NCI-H2029 (cell line): ENCODE measurements at places on chromosomes 7 and 10.

GRCh38 chr10:113385021-113385999 is 167.5 kb upstream of the HABP2 start:
- DNase-seq: peak; percentile 24

GRCh38 chr7:82897500-82897899 is 265.2 kb downstream of the PCLO start:
- no peak for DNase-seq

DNA sequence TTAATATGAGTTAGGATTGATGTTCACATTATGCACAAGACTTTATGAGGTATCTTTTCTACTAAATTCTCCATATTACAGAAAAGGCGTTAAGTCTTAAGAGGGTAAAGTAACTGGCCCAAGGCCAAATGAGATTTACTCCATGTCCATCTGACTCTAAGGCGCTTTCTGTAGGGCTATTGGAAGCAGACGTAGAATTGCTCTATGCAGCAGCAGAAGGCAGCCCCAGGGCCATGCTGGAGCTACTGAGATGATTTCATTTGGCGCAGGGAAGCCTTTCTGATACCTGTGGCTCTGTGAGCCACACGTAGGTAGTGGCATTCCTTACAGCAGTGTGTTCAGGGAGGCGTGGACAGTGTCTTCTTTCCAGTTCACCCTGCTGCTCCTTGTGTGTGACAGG is 133.1 kb downstream of the SH2D4B start:
- no peak for DNase-seq

DNA sequence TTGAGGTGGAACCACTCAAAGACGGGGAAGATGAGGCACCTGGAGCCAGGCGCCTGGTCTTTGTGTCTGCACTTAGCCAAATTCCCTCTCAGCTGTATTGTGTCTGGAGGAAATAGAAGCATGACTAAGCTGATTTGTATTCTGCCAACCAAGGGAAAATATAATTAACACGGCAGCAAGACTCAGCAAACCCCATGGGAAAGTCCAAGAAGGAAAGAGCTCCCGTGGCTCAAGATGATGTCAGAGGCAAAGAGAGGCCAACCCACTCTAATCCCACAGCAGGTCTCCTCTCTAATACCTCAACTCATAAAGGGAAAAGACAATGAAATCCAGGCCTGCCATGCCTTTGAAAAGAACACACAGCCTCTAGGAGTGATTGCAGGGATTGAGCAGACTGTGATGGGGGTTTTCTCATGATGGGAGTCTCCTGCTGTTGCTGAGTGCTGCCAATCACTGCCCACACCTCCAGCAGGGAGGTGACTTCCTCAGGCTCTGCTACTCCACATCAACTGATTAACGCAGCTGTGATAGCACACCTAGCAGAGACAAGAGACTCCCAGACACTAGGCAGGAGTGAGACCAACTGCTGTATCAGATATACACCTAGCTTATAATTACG is 255.5 kb upstream of the C7orf33 start:
- DNase-seq: peak; percentile 49

GRCh38 chr7:116786791-116787443 is 75.5 kb upstream of the CAPZA2 start:
- DNase-seq: no peak

DNA sequence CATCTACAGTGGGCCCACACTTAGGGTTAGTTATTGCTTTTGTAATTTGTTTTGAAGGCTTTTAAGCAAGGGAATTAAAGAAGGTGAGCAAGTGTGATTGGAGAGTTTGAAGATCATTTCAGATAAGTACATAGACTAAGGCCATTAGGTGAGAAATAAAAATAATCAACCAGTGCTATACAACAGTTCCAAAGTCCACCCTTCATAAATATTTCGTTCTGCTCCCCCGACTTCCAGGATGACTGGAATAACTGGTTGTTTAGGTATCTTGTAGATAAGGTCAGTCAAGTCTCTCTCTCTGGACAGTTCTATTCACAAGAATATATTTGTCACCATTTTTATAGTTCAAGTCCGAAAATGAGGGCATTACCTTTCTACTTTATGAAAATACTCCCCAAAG is 98.0 kb upstream of the MBL2 start:
- DNase-seq: no peak

GRCh38 chr10:33055625-33056024 is 97.6 kb upstream of the ITGB1 start:
- no peak for DNase-seq

DNA sequence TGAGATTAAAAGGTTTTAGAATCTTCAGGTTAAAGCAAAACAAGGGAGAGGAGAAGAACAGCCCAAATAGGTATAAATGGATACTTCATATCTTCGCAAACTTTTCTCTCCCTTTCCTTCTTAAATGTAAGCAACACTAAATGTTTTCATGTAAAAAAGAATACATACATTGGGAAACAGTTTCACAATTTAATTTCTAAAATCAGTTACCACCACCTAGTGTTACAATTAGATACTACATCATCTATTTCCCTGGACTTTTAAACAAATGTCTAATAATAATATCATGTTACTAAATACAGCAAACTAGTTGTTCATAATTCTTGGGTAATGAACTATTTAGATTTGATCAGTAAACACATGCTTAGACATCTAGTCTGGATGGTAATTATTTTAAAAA is 35.8 kb downstream of the MINDY3 start:
- no peak for DNase-seq

- DNase-seq: no peak
These were observed 12.9 kb upstream of the SORBS1 start for GRCh38 chr10:95573964-95574604.

GRCh38 chr10:30803892-30804322 is 174.4 kb upstream of the LYZL2 start:
- no peak for DNase-seq

DNA sequence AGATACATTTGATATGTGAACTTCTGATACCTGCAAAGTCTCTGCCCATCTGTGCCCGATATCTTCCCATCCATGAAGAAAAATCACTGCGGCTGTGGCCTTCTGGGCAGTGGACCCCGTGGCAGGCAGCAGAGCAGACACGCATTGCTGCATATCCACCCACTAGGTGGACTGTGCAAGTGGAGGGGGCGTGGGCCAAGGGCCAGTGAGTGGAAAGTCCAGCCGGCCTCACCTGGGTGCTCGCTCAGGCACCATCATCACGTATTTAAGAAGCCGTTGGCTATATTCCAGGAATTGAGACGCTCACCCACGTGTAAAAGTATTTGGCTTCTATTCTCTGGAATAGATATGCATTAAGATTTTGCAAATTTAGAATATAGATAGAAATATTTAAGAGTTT is 30.8 kb upstream of the SLC13A1 start:
- no peak for DNase-seq

DNA sequence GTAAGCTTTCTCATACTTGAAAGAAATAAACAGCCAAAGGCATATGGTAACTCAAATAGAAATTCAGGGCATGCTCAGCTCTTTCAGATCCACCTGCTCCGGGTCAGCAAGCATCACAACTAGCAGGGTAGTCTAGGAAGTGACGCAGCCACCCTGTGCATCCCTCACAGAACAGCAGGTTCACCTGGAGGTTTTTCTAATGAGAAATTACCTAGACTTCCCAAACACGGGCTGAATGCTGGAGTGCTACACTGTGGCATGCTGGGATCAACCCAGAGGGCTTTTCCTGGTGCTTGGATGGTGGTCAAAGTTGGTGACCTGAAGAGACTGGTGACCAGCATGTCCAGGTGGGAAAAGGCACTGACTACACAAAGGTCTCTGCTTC is 66.8 kb upstream of the DNAJB6 start:
- no peak for DNase-seq

DNA sequence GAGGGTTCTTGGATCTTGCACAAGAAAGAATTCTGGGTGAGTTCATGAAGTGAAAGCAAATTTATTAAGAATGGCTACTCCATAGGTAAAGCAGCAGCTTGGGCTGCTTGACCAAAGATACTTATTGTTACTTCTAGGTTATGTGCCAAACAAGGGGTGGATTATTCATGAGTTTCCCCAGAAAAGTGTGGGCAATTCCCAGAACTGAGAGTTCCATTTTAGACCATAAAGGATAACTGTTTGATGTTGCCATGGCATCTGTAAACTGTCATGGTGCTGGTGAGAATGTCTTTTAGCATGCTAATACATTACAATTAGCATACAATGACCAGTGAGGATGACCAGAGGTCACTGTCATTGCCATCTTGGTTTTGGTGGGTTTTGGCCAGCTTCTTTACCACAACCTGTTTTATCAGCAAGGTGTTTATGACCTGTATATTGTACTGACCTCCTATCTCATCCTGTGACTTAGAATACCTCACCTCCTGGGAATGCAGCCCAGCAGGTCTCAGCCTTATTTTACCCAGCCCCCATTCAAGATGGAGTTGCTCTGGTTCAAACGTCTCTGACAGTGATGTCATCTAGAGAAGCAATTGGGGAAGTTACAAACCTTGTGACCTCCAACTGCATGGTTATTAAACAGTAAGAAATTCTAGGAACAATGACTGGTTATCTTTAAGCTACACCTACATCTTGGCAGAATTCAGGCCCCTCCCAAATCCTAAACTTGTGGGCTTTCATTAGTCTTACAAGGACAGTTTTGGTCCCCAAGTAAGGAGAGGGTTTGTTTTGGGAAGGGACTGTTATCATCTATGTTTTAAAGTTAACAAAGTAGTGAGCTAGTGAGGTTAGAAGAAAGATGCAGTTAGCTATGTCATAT is 48.0 kb upstream of the INHBA start:
- no peak for DNase-seq

DNA sequence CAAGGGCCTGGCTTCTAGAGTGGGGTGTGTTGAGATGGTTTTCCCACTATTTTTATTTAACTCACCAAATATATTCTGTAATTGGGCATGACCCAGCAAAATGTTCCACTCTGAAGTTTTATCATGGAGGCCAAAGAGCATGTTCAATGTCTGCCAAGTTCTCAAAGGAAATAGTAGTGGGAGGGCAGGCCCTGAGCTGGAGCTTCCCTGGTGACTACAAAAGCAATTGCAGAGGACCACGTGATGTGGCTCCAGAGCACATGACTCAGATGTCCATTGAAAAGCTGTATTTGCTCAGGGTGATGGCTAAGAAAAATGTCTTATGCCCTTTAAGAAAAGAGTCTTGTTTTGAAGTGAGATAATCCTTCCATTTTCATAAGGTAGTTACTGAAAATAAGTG is 1024.8 kb downstream of the LRMDA start:
- no peak for DNase-seq

DNA sequence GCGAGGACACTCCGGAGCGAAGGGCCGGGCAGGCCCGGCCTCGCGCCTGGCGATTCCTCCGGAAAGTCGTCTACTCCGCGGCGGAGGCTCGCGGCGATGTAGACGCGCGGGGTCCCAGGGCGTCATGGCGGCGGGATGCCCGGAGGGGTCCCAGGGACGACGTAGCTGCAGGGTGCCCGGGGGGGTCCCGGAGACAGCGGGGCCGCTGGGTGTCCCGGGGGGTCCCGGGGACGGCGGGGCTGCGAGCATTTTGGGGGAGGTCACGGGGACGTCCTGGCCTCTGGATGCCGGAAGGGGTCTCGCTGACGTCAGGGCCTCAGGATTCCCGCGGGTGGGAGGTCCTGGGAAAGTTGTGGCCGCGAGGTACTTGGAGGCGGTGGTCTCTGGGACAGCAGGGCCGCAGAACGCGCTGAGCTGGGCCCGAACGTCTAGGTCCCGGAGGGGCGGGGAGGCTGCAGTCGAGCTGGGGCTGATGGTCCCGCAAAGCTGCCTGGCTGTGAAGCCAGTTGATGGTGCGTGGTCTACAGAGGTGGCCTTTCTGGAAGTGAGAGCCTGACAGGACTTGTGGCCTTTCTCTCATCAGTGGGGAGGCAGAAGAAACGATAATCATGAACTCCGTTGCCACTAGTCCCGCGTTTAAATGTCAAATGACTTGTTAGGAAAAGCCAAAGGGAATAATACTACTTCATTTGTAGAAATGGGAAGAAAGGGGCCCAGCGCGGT is 637 bp downstream of the HSPA14 start:
- DNase-seq: no peak

DNA sequence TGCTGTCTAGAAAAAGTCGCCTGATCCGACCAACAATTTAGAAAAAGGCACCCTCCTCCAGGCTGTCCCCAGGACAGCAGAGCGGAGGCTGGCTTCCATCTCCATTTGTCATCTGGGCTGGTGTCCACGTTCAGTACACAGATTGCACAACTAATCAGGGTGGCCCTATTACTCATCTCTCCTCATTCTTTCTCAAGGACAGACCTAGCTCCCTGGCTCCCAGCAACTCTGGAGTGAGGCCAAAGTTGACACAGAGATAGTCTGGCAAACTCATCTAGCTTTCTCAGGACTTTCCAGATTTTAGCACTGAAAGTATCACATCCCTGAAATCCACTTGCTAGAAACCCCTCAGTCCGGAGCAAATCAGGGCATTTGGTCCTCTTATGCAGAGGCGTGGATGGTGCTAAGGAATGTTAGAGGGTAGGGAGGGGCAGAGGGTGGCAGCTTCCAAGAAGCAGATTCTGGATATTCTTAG is 75.1 kb downstream of the DNAH11 start:
- DNase-seq: no peak

DNA sequence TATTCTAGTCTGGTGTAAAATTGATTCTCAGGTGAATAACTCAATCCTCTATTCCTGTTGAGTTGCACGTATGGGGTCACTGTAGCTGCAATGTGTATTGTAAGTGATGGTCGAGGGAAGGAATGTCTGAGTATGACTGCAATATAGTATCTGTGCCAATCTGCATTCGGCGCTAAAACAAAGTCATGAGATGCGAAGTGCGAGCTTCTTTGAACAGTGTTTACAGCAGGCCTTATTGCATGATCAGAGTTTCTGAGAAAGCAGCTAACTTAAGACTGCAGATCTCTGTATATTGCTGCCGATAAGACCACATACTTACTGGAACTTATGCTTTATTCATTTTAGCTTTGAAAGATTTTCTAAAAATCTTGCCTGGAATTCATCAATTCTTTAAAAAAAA is 341.7 kb upstream of the BMPER start:
- no peak for DNase-seq

- no peak for DNase-seq
These were observed 49.0 kb downstream of the NDUFB2 start for GRCh38 chr7:140745266-140746058.

GRCh38 chr10:107966826-107967225 is 802.3 kb upstream of the SORCS1 start:
- no peak for DNase-seq
